Kidney (tissue), 22 donors: ENCODE measurements at places on chromosomes 7 and 10.

- H3K4me1 ChIP-seq = no peaks in the 10 kb centered on the region
- no peaks in the 10 kb centered on the region for H3K36me3 ChIP-seq
- peak overlapping the region; percentile 76 for H3K27ac ChIP-seq
- H3K4me3 ChIP-seq = peak overlapping the region; percentile 65
These were observed 99.5 kb downstream of the HIP1 start for GRCh38 chr7:75639071-75639885.

DNA sequence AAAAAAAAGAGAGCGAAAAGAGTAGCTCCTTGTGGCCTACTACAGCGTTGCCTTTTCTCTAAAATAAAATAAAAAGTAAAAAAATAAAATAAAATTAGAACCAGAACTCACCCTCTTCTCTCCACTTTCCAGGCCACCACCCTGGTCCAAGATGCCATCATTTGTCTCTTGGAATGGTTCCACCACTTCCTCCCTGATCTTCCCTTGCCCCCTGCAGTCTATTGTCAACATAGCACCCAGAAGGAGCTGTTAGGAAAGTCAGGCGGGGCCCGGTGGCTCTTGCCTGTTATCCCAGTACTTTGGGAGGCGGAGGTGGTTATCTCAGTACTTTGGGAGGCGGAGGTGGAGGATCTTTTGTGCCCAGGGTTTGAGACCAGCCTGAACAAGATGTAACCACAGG is 7.6 kb upstream of the GRID2IP start:
- no peaks in the 10 kb centered on the region for H3K27me3 ChIP-seq
- H3K36me3 ChIP-seq = no peaks in the 10 kb centered on the region
- no peak for DNase-seq
- H3K4me3 ChIP-seq = no peak overlapping the region

- DNase-seq = no peak
- H3K4me1 ChIP-seq = no peaks in the 10 kb centered on the region
- no peaks in the 10 kb centered on the region for H3K27me3 ChIP-seq
- H3K4me3 ChIP-seq = no peak overlapping the region
These were observed 28.7 kb downstream of the CSGALNACT2 start for GRCh38 chr10:43166880-43167497.

DNA sequence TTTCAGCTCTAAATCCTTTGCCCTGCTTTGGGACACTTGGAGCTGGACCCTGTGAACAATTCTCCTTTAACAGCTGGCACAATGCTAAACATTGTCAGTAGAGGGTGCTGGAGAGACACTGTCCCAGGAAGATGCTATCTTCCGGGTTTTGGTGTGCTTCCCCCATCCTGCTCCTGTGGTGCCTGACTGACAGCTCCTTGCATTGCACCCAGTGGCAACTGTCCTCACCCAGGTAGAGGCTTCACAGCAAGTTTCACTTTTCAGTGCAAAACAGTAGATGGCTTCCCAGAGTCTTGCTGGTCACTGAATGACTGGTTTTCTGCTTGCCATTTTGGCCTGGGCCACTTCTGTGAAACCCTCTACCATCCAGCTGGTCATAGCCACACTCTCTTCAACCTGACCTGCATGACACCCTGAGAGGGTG is 77.3 kb downstream of the CDC14C start:
- H3K27me3 ChIP-seq = no peaks in the 10 kb centered on the region
- peak; percentile 42 for DNase-seq
- H3K27ac ChIP-seq = no peak overlapping the region
- no peaks in the 10 kb centered on the region for H3K36me3 ChIP-seq

- H3K4me3 ChIP-seq = no peak overlapping the region
- no peaks in the 10 kb centered on the region for H3K36me3 ChIP-seq
- H3K4me1 ChIP-seq = no peaks in the 10 kb centered on the region
- no peak overlapping the region for H3K27ac ChIP-seq
- H3K27me3 ChIP-seq = no peaks in the 10 kb centered on the region
- DNase-seq = peak; percentile 86
These were observed 414.8 kb upstream of the MKI67 start for GRCh38 chr10:128540781-128541761.

DNA sequence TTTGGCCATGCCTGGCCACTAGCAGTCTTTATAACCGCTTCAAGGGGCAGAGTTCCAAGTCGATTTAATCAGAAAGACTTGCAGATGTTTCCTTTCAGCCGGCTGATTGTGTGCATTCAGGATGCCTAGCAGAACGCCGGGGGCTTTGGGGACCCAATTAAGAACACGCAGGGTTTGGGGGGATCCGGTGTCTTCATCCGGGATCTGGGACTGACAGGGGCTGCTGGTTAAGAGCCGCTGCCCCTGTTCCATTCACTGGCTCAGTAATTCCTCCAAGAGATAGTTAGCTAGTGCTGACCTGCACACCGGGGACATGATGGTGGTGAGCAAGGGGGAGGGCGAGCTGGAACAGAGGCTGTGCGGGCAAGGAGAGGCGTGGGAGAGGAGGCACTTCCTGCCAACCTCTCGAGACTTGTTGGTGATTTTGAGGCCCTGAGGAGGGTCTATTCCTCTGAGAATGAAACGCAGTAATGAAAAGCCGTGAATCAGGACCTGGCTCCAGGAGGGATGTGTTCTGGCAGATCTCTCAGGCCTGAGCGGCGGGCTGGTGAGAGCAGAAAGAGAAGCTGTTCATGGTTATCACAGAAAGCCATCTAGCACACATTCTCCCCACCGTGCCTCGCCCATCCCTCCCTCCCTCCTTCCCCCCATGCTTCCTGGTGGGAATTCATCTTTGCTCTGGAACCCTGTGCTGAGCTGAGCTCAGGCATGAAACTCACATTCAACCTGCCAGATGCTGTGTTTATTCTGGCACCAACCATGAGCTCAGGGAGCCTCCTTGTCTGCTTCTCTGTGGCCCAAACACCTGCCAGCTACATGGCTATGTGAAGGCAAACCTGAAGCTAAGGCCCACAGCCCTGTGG is 152.0 kb downstream of the CCDC3 start:
- H3K36me3 ChIP-seq = no peaks in the 10 kb centered on the region
- peak; percentile 66 for DNase-seq
- H3K4me1 ChIP-seq = peaks cover 3% of the 10 kb centered on the region
- no peak overlapping the region for H3K27ac ChIP-seq
- no peaks in the 10 kb centered on the region for H3K27me3 ChIP-seq
- H3K4me3 ChIP-seq = no peak overlapping the region

- H3K36me3 ChIP-seq = no peaks in the 10 kb centered on the region
- H3K27ac ChIP-seq = no peak overlapping the region
- H3K27me3 ChIP-seq = no peaks in the 10 kb centered on the region
These were observed 45.5 kb upstream of the RNF148 start for GRCh38 chr7:122748195-122748594.

DNA sequence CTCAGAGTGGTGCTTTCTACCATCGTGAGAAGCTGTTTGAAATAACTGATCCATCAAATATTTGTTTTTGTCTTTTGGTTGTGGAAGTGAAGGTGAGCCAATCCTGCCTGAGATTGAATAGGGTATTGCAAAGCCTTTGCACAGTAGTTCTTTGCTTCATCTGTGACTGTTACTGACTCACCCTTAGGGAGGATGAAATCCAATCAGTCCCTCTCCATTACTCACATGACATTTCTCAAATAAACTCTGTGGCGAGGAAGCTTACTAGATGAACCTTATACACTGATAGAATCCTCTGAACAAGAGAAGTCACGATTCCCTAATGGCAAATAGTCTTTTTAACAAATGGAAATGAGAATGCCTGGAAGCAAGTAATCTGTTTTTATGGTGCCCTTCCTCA is 31.9 kb downstream of the HEPACAM2 start:
- no peak overlapping the region for H3K4me3 ChIP-seq
- H3K4me1 ChIP-seq = no peaks in the 10 kb centered on the region
- H3K36me3 ChIP-seq = no peaks in the 10 kb centered on the region
- H3K27ac ChIP-seq = no peak overlapping the region
- DNase-seq = no peak

DNA sequence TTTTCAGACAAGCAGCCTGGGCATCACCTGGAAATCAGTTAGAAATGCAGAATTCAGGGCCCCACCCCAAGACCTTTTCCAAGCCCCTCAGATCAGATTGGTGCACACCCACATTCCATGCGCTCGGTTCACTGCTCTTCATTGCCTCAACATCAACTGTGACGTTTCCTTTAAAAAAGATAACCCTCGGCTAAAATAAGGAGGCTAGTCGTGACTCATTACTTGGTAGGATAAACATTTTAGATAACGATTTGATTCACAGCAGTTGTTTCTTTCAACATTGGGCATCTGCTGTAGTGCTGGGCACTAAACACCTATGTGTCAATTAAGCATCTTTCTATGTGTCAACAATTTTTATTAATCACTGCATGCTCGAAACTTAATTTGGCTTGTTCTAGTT is 191.1 kb upstream of the LRGUK start:
- H3K27me3 ChIP-seq = no peaks in the 10 kb centered on the region
- H3K27ac ChIP-seq = no peak overlapping the region
- H3K4me3 ChIP-seq = no peak overlapping the region
- no peaks in the 10 kb centered on the region for H3K4me1 ChIP-seq
- no peaks in the 10 kb centered on the region for H3K36me3 ChIP-seq
- no peak for DNase-seq

- no peak overlapping the region for H3K4me3 ChIP-seq
- no peaks in the 10 kb centered on the region for H3K4me1 ChIP-seq
- no peak for DNase-seq
- H3K27ac ChIP-seq = no peak overlapping the region
- no peaks in the 10 kb centered on the region for H3K27me3 ChIP-seq
- H3K36me3 ChIP-seq = no peaks in the 10 kb centered on the region
These were observed 201.7 kb upstream of the ADARB2 start for GRCh38 chr10:1939016-1939415.

DNA sequence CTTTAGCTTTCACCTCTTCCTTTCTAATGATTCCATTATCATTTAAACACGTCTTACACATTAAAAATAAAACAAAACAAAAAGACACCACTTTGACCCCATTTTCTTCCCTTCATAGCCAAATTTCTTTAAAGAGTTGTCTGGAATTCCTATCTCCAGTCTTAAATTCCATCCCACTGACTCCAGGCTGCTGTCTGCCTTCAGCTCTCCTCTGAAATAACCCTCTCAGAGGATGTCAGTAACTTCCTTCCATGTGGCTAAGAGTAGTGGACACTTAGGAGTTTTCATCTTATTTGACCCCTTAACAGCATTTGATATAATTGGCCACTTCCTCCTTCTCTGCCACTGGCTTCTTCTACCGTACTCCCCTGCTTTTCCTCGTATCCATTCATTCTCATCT is 69.6 kb upstream of the MKX start:
- H3K4me1 ChIP-seq = no peaks in the 10 kb centered on the region
- no peaks in the 10 kb centered on the region for H3K27me3 ChIP-seq
- no peak for DNase-seq
- H3K4me3 ChIP-seq = no peak overlapping the region

DNA sequence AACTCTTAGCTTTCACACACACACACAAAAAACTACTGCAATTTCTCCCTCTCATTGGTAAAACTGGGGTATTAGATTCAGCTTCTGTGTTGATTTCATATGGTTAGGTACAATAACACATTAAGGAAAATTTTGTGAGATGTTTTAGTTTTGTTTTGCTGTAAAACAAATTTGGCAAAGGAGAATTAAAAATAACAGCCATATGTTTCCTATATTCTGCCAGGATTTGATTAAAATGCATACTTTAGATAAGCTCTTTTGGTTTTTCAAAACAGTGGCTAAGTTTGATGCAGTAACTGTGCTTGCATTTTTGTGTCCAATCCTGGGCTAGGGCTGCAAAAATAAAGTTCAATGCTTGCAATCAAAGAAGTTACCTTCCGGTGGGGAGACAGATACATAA is 126.3 kb downstream of the CALCR start:
- H3K27me3 ChIP-seq = no peaks in the 10 kb centered on the region
- H3K36me3 ChIP-seq = no peaks in the 10 kb centered on the region
- no peak overlapping the region for H3K4me3 ChIP-seq
- no peak for DNase-seq
